Left renal cortex interstitium (tissue), 4 donors: ENCODE measurements at places on chromosomes 3 and 15. TPM values are rescaled to one million over a fixed set of nuclear protein-coding genes. Genes with fewer than 3 reads are reported as not detected.

DNA sequence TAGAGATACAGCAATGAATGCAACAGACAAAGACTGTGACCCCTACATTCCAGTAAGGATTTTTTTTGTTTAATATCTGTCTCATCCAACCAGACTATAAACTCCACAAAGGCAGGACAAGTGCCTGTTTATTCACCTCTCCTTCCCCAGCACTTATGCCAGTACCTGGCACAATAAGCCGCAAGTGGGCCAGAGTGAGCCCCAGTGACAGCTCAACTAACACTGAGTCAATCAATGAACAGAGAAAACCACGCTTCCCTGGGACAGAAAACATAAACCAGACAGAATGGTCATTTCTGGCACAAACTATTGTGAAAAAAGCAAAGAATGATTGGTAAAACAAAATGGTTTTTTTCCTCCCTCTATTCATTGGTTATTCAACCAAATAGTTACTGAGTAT is 52.2 kb downstream of the RYK start:
- no peak for DNase-seq

GRCh38 chr3:106514431-106514830 is 645.6 kb upstream of the CBLB start:
- DNase-seq, result no peak

- no peak for DNase-seq
These were observed 41.4 kb upstream of the EIF1B start for GRCh38 chr3:40267937-40268724.

PXYLP1 gene
- 40.2 TPM for polyA plus RNA-seq

DNA sequence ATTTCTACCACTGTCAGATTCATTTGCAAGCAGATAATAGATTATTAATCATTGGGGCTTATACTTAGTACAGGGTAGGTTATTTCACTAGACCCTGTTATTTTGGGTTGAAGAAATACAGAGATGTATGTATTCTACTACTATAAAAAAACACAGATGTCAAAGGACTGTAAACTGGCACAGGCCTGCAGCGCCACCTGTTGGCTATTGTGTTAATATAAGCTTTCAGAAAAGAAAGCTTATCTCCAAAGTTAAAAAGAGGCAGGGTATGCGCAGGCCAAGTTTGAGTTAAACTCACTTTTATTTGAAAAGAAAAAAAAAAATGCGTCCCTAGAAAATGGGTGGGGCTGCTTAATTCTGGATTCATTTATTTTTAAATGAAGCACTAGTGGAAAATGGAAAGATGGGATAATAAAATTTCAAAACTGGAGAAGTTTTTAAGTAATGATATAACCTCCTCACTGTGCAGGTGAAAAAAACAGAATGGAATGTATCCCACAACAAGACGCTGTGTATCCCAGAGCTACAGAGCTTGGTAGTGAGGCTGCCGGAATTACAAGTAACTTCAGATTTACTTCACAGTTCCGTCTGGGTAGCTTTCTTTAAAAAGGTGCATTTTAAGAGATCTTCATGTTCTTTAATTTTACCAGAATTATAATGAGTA is 407.2 kb upstream of the TGFBR2 start:
- DNase-seq, result peak; percentile 59

GRCh38 chr3:88403319-88403718 is 253.6 kb downstream of the C3orf38 start:
- no peak for DNase-seq

SLC25A20 gene
- 16.8 TPM for polyA plus RNA-seq

GRCh38 chr15:100731267-100732152 is 129.1 kb downstream of the ASB7 start:
- no peak for DNase-seq

DNA sequence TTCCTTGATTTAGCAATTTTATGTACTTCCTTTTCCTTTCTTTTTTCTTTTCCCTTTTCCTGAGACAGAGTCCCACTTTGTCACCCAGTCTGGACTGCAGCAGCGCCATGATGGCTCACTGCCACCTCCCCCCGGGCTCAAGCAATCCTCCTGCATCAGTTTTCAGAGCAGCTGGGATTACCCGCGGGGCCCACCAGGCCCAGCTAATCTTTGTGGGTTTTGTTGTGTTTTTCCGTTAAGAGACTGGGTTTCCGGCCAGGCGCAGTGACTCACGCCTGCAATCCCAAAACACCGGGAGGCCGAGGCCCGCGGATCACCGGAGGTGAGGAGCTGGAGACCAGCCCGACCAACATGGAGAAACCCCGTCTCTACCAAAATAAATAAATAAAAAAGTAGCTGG is 17.7 kb downstream of the GOLGA8S start:
- DNase-seq, result no peak

SOX14 gene
- not detected for polyA plus RNA-seq
